ENCODE measurements at places on chromosomes 5 and 9.
A peak's percentile ranks its signal among the peaks of the same experiment; 100 is the strongest.

DNA sequence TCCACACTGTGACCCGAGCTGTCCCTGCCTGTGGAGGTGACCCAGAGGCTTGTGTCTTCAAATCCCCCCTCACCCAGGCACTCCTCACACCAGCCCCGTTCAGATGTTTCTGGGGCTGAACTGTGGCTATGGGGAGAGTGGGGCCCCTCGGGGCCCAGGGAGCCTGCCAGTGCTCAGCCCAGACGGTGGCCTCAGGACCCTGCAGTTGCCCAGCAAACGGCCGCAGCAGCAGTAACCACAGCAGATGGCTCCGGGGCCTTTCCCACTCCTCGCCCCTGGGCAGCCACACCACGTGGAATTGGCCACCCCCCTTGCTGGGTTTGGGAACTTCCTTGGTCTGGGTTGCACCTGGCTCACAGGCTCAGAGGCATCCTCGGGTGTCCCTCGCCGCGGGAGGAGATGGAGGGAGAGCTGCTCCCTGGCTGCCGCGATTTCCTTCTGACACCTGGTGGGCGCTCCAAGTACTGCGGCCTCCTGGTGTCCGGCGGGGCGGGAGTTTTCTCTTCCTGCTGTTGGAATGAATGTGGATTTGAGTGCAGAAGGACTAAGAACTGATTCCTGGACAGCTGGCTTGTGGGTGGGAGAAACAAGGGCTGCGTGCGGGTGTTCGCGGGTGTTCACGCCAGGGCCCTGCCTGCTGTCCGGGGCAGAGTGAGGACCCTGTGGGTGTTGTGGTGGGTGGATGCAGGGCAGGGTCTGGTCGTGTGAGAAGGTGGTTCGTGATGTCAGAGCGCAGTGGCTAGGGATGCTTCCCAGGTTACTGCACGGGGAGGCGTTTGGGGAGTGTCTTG, 97.5 kb downstream of the COL5A1 start:
- DNase-seq: peak; percentile 63

DNA sequence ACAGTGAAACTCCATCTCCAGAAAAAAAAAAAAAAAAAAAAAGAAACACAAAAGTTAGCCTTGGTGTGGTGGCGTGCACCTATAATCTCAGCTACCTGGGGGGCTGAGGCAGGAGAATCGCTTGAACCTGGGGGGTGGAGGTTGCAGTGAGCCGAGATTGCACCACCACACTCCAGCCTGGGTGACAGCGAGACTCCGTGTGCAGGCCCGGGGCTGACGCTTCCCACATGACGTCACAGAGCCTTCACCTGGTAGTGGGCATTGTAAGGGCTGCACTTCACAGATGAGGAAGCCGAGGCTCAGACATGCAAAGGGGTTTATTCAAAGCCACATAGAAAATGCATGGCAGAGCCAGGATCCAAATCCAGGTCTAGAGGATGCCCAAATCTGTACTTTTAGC, 114.2 kb downstream of the GAPVD1 start:
- no peak for DNase-seq

- DNase-seq: peak; percentile 48
Measured at GRCh38 chr9:133403766-133404453, 13.9 kb downstream of the REXO4 start.

DNA sequence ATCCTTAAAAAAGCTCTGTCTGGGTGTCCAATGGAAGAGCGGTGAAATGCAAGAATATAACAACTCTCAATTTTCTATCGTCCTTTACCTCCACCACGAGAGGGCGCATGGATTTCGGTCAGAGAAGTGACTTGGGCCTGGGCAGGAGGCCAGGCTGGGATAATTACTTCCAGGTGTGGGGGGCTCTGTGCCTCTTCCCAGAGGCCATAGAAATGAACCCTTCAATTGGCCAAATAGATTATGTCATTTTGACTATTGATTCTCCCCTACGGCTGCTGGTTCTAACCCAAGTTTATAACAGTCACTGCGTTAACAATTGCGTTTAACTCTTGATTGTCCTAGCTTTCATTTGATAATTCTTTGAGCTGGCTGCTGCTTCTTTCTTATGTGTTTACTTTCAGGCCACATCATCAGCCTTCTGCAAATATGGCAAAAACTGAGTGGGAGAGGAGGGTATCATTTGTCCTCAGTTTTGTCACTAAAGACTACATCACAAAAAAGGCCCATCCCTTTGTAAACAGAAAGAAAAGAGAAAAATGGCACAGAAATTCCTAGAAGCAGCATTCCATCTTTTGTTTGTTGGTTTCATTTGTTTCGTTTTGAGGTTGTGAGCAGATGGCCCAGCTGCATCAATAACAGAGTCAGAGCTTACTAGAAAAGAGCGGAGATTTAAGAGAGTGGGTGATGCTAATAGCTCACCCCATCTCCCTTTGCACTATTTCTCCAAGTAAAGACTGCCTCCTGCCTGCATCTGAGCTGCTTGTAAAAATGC, 45.4 kb upstream of the ZFR start:
- peak; percentile 93 for DNase-seq

DNA sequence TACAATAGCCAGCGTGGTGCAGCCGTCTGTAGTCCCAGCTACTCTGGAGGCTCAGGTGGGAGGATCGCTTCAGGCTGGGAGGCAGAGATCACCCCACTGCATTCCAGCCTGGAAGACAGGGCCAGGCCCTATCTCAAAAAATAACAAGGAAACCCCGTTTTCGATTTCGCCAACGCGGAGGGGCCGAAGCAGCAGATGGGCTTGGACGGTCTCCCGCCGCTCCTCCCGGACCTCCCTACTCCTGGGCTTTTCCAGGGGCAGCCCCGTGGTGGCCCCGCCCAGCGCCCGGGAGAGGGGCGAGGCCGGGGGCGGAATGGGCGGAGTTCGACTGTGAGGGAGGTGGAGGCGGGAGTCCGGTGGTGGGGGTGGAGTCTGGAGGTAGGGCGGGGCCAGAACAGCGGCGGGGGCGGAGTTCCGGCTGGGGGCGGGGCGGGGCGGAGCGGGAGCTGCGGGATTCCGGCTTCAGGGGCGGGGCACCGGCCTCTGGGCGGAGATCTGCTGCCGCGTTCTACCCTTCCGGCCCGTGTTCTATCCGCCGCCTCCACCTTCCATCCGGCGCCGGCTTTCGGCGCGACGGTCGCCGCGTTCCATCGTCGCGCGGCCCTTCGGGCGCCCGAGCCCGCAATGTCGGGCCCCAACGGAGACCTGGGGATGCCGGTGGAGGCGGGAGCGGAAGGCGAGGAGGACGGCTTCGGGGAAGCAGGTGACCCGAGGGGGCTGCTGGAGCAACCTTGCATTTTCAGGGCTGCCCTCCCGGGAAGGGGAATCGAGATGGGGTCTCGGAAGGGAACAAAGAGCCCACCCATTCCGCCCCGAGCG, at the start of gene BBLN:
TSS of gene BBLN (plus strand) at position 482 of the 819 bp plus-strand sequence. CDS start at position 625, 143 bp downstream.
- DNase-seq: peak; percentile 96

GRCh38 chr5:58359981-58360380, 99.9 kb downstream of the PLK2 start:
- no peak for DNase-seq

GRCh38 chr5:92179651-92180050, 796.5 kb upstream of the ARRDC3 start:
- DNase-seq: no peak

GRCh38 chr9:97744710-97745708, 47.9 kb upstream of the XPA start:
- no peak for DNase-seq

DNA sequence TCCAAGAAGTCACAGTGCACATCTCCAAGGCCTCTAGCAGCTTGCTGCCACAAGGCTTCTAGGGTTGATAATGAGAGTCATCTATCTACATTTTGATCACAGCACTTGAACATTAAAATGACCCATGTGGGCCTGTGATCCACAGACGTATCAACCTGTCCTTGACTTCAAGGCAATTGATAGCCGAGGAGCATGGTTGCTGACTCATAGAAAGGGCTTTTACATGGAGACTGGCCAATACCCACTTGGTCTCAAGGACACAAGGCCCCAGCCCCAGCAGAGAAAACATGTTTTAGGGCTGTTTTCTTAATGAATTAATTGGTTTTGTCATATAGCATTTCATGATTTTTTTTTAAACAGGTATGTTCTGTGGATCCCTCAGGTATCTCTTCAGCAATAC, 314.0 kb downstream of the SEMA5A start:
- DNase-seq: no peak

DNA sequence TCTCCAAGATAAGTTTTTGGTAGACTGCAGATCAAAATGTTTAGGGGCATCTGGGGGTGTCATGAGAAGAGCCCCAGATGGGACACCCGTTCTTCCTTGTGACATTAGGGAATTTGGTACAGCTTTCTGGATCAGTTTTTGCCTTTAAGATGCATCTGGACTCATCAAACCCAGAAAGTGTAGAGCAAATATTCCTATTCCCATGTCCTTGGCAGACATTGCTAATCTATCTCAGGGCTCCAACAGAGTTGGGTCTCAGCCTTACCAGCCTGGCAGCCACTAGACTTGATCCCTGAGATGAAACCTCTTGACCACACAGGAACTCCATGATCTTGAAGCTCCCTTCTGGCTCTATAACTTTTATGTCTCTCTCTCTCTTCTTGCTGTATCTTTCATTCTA, 35.6 kb downstream of the ERGIC1 start:
- DNase-seq: no peak

DNA sequence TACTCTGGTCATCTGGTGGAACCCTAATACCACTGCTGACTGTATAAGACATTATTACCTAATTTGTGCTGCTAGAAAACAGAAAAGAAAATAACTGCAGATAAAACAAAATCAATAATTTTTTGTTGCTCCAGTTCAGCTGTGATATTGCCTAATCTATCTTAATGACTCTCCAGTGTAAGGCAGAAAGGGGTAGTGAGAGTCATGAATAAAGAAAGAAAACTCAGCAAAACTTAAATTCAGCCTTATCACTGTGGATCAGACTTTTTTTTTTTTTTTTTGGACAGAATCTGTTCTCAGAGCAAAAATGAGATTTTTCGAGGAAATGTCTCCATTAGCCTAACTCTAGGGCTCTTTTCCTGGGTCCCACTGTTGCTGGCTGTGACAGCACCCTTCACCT, 1.1 kb upstream of the DOCK2 start:
- no peak for DNase-seq

DNA sequence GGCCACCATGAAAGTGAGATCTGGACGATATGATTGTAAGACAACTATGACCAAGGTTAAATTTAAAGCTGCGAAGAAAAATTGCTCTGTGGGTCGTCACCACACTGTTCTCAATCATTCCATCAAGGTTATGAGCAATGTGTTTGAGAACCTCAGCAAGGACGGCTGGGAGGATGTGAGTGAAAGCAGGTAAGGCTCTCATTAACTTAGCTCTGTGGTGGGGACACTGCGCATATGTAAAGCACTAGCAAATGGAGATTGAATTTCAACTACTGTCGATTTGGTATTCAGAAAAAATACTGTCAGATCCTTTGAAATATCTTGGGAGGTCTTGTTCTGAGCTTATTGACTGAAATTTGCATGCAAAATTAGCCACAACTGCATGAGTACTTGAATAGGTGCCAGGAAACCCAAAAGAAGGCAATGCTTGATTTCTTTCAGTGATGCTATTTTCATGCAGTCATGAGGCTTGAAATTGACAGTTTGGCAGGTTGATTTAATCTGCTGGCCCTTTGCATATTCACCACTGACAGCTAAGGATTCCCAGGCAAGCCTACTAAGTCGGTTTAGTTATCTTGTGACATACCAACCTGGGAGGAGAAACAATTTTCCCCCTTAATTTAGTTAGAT, 183.9 kb upstream of the SH3GL2 start:
- no peak for DNase-seq

- DNase-seq: no peak
Measured at GRCh38 chr5:149740866-149741459, 10.9 kb downstream of the PPARGC1B start.

GRCh38 chr5:40453689-40454088, 226.0 kb upstream of the PTGER4 start:
- no peak for DNase-seq

DNA sequence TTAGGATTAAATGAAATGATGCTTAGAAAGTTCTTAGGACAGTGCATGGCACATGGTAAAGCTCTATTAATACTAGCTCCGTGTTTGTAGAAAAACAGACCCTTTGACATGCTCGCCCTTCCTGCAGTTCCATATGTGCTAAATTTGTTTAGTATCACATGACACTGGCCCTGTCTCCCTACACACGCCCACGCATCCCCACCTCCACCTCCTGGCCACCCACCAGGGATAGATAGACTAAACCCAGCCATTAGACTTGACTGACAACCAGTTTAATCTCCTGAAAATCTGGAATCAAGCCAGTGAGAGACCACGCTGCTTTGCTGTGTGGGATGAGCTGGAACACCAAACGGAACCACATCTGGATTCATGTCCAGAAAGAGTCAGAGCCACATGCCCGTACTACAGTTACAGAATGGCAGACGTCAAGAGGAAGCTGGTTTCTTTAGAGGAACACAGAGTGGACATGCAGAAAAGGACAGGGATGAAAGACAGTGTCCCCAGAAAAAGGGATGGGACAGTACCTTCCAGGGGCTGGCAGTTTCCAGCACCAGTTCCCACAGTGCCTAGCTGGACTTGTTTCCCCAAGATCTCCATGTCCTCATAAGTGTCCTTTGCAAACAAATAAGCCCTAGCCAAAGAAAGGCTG, 186.1 kb downstream of the PDZD2 start:
- peak; percentile 42 for DNase-seq

DNA sequence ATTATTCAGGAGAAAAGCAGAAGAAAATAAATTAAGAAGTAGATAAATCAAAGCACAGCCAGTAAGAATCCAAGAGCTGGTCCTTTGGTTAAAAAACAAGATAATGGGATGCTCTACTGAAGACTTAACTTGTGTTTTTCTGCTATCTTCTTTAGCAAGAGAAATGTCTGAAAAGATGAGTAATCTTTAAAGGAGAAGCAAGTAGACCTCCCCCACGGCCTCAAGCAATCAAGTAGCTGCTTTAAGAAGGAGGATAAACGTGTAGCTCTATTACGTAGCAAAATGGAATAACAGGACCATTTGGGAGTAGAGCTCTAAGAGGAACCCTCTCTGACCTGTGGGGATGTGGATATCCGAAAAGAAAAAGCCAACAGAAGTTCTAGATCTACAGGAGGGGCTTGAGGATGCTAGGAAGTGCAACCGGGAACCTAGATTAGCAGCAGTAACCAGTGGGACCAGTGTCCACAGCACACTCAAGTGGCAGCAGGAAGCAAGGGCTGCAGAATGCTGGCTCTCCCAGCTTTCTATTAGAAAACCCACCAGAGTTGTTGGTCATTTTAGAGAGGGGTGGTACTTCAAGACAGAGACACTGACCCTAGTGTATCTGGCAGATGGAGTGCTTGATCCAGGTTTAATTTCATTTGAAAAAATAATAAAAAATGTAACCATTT, 185.4 kb downstream of the GABBR2 start:
- DNase-seq: no peak

DNA sequence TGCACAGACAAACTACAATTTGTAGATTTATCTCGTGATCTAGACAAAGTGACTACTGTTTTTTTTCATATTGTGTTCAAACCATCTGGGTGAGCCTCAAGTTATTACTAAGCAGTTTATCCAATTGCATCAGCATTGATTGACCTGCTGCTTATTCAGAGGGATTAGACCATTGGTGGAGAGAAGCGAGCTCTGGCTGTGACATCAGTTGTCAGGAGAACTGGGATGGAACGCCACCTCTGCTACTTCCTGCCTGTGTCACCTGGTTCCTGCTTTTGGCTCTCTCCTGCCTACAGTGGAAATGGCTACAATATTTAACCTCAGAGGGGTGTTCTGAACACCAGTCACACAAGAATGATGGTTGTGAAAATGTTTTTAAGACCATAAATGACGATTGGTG, 12.1 kb downstream of the NR4A3 start:
- no peak for DNase-seq
